Esophagus muscularis mucosa (tissue), 4 donors: ENCODE measurements at places on chromosomes 6 and 20. TPM values are rescaled to one million over a fixed set of nuclear protein-coding genes. Genes with fewer than 3 reads are reported as not detected.

Gene FABP7
- total RNA-seq = not detected

Gene CALHM5
- total RNA-seq = 4.2 TPM

- no peak for DNase-seq
Measured at GRCh38 chr20:31590717-31591225, 14.3 kb upstream of the ID1 start.

Gene RSPH4A
- not detected for total RNA-seq

Gene HIVEP2
- total RNA-seq = 29.3 TPM

DNA sequence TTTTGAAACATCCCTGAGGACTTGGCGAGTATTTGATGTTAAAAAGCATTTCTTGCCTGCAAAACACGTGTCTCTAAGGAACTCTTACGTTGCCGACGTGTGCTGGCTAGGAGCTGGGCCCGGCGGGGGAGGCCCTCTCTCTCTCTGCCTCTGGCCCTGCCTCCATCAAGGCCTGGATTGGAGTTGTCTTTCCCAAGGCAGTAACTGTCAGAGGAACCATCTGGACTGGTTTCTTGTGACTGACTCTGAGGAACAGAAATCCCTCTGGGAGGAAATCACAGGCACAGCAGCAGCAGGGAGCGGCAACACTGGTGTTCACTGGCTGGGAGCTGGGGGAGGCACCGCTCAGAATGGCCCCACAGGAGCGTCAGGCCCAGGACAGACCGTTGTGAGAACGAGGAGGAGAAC lies 244.2 kb downstream of the NRN1 start:
- DNase-seq = no peak
